SW 1271 (cell line): ENCODE measurements at places on chromosomes 12 and 14.

DNA sequence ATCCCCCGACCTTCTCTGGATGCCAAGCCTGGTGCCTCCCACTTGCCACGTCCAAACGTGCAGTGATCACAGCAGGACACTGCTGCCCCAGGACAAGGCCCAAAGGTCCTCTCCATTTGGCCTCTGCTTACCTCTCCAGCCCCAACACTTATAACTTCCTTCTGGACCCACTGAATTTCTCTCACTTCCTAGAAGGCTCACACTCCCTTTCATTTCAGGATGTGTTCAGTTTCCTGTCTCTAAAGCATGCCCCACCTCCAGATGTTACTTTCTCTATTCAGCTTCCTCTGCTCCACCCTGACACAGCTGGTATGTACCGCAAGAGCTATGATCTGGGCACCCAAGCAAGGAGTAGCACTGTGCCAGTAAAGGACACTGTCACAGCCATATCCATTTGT, 33.0 kb downstream of the CDKL1 start:
- no peak for DNase-seq

GRCh38 chr12:94244165-94245133, 96.1 kb downstream of the PLXNC1 start:
- no peak for DNase-seq

DNA sequence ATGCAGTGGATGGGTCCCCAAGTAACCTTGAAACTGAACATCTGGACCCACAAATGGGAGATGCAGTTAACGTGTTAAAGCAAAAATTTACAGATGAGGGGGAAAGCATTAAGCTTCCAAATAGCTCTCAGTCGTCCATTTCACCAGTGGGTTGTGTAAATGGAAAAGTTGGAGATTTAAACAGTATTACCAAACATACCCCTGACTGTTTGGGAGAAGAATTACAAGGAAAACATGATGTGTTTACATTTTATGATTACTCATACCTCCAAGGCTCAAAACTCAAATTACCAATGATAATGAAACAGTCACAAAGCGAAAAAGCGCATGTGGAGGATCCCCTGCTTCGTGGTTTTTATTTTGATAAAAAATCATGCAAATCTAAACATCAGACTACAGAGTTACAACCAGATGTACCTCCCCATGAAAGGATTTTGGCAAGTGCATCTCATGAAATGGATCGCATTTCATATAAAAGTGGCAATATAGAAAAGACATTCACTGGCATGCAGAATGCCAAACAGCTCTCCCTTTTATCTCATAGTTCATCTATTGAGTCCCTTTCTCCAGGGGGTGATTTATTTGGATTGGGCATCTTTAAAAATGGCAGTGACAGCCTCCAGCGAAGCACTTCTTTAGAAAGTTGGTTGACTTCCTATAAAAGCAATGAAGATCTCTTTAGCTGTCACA, 116.6 kb upstream of the NPAS3 start:
- DNase-seq, result no peak

DNA sequence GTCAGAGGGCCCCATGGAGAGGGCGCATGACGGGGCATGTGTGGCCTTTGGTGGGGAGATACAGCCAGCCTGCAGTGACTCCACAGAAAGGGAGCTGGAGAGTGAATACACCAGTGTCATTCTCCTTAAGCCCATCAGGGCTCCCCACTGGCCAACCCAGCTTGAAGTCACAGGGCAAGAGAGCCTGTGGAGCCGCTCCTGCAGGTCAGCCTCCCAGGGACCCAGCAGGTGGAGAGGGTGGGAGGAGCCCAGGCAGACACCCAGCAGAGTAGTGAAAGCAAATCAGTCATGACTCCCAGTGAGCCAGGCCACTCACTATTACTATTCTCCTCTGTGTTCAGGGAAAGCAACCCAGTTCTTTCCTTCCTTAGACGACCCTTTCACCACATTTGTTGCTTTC, 110.0 kb upstream of the CPM start:
- no peak for DNase-seq

- DNase-seq, result no peak
Measured at GRCh38 chr12:5220835-5221234, 177.2 kb downstream of the KCNA5 start.

GRCh38 chr14:94540031-94540794, 21.0 kb upstream of the SERPINA4 start:
- DNase-seq, result no peak

DNA sequence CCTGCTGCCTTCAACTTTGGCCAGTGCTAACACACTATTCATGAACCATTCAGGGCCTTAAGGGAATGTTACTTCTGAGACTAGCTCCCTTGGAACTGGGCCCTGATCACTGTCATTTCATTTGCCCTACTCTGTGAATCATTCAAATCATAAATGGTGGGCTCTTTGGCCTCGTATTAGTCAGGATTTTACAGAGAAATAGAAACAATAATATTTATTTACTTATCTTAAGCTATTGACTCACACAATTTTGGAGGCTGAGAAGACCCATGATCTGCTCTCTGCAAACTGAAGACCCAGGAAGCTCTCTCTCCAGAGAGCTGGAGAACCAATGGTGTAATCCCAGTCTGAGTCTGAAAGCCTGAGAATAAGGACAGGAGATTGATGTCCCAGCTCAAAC, 398.5 kb downstream of the LRIG3 start:
- no peak for DNase-seq

- no peak for DNase-seq
Measured at GRCh38 chr14:49106741-49107667, 479.2 kb downstream of the RPS29 start.
